ENCODE measurements at places on chromosomes 7 and 10.

DNA sequence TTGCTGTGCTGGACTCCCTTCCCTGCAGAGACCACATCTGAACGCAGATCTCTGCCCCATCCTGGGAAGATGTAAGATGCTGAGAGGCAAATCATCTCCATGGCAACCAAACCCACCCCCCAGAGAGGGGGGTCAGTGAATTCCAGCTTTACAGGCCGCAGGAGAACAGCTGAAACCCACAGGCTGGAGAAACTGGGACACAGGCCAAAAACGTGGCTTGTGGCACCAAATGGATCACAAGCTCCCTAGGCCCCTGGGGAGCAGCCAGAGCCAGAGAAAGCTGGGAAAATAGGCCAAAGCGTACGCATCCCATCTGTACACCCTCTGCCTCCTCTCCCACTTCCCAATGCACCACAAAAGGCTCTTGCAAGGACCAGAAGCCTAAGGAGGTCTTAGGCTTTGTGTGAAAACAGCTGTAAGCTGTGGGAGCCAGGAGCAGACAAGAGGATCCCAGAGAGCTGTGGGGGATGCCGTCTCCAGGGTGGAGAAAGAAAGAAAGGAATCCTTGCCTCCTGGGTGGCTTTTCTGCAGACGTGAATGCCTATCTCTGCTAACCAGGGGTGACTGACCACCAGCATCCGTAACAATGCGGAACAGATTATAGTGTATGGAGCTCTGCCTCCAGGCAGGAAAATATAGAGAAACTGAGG is 59.5 kb downstream of the TMEM130 start:
- DNase-seq: peak; percentile 45

DNA sequence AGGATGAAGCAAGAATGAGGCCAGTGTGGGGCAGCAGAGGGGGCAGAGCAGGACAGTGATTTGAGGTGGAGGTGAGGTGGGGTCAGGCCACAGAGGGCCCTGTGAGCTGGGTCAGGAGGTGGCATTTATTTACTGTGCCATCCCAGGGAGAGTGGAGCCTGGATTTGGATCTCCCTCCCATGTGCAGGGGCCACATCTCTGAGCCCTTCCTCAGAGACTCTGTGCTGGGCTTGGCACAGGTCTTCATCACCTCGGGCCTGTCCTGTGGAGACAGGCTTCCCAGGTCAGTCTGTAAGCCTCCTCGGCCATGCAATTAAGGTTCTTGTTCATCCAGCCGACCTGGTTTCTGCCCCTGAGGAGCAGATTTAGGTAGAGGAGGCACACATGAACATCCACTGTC is 40.9 kb downstream of the ZNF777 start:
- DNase-seq: no peak

DNA sequence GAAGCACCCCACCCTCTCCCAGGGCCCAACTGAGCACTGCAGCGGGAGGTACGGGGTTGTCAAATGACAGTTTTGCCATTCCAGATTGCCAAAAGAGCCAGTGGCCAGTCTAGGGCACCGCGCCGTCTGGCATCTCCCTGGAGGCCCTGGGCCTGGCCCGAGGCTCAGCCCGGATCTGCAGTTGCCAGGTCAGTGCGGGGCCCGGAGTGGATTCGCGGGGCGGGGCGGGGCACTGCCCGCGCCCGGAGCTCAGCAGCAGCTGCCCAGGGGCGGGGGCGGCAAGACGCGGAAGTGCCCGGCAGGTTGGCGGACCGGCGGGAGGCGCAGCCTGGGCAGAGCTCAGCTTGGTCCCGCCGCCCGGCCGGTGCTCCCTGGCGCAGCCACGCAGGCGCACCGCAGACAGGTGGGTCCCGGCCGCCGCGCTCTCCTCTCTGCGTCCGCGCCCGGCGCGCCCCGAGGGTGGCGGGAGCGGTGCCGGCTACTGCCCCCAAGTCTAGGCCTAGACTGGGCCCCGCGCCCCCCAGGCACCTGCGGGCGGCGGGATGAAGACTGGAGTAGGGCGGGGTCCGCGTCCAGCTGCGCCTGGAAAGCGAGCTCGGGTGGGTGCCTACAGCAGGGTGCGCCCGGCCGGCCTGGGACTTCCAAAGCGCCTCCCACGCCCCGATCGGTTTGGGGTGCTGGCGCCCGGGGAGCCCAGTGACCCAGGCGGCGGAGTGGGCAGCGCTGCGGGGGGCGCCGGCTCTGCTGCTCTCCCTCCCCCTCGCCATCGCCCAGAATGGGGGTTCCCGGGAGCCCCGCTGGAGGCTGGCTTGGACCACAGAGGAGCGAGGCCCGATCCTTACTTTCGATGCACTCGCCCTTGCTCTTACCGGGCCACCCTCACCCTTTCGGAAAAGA is at the start of gene IRF5:
TSS of gene IRF5 (plus strand) at position 281 of the 897 bp plus-strand sequence. CDS start 4,155 bp downstream, outside the sequence.
- no peak for DNase-seq

- DNase-seq: peak; percentile 19
These were observed 975.8 kb upstream of the LRRTM3 start for GRCh38 chr10:65950075-65950474.

DNA sequence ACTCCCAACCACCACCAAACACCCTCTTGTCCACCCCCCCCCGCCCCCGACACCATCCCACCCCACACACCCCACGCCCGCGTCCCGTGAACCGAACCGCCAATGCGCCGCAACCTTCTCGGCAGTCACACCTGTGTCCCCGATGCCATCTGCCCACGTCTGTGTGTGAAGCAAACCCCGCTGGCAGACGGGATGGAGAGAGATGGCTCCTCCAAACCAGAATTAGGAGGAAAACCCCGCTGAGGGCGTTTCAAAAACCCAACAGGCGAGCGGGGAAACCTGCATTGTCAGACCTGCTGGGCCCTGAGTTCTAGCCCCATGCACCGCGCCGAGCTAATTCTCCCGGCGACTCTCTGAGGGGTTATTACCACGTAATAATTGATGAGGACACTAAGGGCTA is 28.6 kb upstream of the KCNK18 start:
- DNase-seq: no peak

All from fibroblast of skin of right biceps (primary cell).